ENCODE measurements at places on chromosomes 2 and 18.

- no peak for DNase-seq
These were observed 212.7 kb upstream of the SALL3 start for GRCh38 chr18:78766651-78767533.

GRCh38 chr18:51082571-51083267, 52.7 kb downstream of the SMAD4 start:
- DNase-seq = no peak

DNA sequence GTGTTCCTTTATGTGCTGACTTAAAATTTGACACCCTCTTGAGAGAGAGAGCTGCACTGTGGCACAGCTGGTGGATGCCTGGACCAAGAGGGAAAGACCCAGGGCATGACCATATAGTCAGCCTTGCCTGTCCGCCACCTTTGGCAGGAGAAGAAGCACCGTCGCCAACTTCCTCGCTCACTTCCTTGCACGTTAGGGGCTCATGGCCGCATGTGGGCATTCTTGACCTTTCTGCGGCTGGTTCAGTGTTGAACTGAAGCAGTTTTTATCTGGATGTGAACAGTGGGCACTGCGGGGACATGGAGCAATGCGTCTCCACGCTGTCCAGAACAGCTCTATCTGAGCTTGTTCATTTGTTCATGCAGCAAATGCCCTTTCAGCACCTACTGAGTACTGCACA, 66.9 kb downstream of the TRAPPC12 start:
- DNase-seq = no peak

DNA sequence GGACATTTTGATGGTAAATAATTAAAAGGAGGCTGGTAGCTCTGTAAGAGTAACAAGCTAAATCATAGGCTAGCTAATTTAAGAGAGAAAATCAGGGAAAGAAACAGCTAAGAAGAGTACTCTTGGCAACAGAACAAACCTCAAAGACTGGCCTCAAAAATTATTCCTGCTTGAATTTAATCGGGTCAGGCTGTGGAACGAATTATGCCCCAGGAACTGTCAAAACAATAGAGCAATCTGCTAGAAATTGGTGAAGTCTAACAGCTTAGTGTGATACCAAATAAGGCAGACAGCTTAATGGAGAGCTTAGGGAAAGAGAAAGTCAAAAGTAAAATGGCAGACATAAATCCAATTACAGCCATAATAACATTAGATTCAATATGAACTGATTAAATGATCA, 215.7 kb downstream of the MREG start:
- no peak for DNase-seq

DNA sequence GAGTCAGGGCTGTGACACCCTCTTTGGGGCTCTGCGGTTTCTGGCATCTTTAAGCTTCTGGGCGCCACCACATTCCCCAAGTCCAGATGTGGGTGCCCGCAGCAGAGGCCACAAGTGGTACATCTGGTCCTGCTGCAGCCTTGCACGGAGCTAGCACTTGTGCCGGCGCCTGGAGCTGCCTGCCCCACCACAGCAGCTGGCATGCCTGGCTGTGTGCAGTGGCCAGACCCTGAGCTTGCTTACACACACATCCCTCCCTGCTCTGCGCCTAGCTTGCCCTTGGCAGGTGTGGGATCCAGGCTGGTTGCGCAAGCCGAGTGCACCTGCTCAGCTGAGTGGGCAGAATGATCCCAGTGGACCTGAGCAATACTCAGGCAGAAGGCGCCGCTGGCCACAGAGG, 27.3 kb downstream of the SLC4A10 start:
- DNase-seq = no peak

- no peak for DNase-seq
These were observed 7.8 kb downstream of the HS1BP3 start for GRCh38 chr2:20643060-20643459.

DNA sequence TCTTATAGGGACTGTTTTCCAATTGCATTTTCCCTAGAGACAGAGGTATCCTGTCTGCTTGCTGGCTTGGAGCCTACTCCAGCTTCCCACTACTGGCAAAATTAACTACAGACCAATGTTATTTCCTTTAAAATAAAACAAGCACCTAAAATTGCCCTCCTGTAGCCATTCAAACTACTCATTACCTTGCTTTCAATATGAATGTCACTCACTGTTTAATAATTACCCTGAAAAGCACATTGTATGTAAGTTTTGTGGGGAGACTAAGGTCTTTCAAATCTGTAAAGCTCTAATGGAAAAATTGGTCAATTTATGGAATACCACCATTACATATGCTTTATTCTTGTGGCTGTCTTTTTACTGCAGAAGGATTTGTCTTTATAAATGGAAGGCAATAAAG, 87.3 kb downstream of the DOCK10 start:
- no peak for DNase-seq

DNA sequence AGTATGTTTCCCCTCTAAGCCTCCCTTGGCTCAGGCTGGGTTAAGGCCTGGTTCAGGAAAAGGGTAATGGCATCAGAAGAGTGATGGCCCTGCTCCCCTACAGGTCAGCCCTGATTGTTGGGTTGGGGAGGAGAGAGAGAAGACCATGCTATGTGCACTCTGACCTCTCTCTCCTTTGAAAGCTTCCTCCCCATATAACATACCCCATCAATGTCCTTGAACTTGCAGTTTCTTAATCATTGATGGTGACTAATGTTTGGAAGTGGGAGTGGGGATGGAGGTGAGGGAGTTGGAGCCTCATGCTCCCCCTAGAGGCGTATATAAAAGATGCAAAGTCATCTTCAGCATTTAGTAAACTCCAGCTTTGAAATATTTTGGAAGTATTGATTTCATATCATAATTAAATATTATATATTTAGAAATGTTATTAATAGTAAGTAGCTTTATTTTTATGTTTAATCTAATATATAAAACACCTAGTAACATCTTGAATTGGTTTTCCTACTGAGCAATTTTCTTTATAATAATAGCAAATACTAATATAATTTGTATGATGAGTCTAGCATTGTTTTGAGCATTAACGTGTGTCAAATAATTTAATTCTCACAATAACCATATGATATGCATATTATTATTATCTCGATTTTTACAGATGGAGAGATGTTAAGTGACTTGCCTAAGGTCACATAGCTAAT, 8.8 kb downstream of the PLCL1 start:
- peak; percentile 39 for DNase-seq

DNA sequence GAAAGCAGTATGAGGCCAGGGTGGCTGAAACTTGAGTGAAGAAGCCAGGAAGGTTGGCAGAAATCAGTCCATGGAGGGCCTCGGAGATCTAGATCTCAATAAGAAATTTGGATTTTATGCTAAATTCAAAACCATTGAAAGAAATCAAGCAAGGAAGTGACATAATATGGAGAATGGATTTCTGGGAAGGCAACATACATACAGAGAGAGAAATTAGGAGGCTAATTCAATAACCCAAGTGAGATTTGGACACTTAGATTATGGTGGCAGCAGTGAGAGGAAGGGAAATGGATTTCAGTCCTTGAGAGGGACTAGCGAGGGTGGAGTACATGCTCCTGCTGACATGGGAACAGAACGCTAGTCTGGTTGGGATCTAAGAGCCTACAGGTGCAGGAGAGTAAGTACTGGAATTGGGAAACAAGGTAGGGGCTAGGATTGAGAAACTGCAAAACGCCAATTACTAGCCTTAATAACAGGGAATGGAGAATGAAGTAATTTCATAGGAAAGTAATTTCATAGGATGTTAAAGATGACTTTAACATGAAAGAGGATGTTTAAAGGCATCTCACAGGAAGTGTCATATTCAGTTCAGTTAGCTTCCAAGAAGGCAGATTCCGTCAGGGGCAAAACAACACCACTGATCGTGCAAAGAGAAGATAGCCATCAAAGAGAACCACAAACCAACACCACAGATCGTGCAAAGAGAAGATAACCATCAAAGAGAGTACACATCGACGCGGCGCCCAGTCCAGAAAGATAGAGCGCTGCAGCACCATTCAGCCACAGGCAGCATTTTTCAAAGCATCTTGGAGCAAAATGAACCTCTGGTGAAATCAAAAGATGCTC, 27.2 kb downstream of the CDKL4 start:
- no peak for DNase-seq

DNA sequence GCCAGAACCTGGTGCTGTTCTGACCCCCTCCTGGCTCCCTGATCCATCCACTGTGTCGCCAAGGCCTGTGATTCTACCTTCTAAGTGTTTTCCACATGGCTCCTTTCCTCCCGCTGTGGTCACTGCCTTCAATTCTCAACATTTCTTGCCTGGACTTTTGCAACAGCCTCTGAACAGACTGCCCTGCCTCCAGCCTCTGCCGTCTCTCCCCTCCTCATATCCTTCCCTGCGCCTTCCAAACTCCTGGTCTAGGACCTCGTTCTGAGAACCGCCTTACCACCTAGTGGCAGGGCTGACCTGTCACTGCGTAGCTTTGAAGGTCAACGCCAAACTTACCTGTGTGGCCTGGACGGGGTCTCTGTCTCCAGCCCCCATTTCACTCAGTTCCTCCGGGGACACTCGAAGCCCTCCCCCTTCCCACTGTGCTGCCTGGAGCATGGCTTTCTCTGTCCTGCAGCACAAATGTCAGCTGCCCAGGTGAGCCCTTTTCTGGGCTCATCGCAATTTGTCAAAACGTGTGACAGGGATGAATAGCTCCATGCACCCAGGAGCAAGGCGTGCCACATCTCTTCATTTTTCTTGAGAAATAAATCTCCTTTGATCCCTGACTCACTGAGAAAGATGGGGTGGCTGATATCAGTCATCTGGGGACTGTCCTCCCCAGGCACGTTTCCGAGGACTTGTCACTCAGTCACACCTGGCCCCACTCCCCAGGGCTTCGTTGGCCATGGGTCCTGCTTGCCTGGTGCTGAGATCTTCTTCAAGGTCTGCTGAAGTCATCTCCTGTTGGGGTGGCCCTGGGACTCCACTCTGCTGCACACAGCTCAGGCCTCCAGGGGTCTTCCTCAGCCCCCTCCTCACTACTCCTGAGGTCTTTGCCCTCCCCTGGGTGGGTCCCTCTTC, 46.7 kb downstream of the LDLRAD4 start:
- no peak for DNase-seq

DNA sequence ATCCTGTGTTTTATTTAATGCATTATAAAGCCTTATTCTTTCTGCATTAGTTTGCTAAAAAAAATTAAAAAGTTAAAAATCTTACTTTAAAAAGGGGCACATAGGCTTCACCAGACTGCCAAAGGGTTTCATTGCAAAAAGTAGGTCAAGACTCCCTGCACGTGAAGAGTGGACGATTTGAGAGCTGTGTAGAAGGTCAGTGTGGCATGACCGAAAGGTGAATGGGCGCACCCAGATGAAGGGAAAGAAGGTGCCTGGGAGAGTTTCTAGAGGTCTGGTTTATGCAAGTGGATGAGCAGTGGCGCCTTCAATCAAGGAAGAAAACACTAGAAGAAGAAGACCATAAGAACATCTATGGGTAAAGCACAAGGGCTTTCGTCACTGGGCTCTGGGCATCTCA, 111.0 kb downstream of the SP3 start:
- DNase-seq = no peak

DNA sequence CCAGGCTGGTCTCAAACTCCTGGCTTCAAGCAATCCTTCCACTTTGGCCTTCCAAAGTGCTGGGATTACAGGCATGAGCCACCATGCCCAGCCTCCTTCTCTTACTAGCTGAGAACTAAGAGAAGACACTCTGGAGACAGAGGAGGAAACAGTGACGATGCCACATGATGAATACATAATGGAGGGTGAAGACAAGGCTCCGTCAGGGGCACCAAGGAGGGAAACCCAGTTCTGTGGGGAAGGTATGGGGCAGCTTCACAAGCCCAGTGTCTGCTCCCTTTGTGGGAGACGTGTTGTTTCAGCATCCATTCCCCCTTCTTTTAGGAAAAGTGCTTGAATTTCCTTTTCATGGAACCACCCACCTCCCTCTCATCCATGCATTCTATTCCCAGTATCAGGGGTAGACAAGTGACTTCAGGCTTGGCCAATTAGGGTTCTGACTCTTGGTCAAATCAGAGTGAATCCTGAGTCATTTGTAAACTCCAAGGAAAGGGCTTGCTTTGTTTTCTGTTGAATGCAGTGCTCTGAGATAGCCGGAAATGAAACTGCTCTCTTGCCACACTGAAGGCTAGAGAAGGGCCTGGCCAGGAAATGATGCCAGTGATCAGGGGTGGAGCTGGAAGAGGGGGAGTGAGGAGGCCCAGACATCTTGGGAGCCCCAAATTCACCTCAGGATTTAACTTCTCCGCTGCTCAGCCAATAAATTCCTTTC, 23.7 kb downstream of the TMEM127 start:
- no peak for DNase-seq

DNA sequence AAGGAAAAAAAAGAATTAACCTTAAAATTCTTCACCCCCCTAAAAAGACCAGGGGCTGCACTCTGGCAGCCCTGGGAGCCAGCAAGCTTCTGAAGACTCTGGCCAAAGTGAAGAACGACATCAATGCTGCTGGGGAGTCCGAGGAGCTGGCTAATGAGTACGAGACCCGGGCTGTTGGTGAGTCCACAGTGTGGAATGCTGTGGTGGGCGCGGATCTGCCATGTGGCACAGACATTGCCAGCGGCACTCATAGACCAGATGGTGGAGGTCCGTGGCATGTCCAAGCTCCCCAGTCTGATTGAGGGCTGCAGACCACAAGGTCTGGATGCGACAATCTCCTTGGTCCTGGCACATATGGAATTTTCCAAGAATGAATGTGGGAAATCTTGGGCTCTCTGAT, 47.4 kb downstream of the TRPM8 start:
- DNase-seq = peak; percentile 67

- no peak for DNase-seq
These were observed 124.6 kb downstream of the SPOPL start for GRCh38 chr2:138626148-138626547.

- no peak for DNase-seq
These were observed 13.2 kb downstream of the PRELID3A start for GRCh38 chr18:12420821-12421421.

DNA sequence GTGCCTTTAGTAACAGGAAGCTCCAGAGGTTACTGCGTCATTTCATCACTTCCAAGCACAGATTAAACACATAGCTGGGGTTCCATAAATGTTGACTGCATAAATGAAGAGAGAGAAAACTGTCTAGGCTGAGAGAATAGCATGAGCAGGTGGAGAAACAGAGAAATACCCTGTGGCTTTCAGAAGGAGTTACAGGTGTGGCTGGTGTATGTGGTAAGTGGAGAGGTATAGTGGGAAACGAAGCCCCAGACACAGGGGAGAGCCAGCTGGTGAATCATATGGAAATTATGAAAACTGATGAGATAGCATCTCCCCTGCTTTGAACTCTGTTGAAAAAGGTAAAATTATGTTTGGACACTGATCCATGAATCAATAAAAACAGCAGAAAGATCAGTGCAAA, 807.4 kb upstream of the POU3F3 start:
- no peak for DNase-seq

DNA sequence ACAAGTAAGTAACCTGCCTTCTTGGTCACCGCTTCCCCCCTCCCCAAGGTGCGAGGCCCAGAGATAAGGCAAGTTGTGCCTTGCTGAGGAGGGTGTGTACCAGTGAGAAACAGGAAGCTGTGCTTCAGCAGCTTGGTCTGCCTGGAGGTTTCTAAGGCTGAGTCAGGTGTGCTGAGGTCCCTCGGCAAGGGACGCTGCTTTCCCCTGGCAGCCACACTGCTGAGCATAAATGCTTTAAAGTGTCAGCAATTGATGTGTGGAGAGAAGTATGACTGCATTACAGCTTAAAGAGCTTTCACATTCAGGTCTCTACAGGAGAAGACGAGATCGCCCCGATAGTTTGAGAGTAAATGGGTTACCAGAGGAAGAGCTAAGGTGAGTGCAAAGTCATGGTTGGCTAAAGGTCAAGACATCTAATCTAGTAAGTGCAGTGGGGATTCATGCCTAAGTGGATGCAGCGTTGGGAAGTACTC, 86.9 kb downstream of the LIMS1 start:
- DNase-seq = peak; percentile 65

- no peak for DNase-seq
These were observed 311.0 kb downstream of the NDUFA10 start for GRCh38 chr2:239714116-239714515.
